ENCODE measurements at places on chromosomes 1 and 21. TPM values are rescaled to one million over a fixed set of nuclear protein-coding genes. Genes with fewer than 3 reads are reported as not detected.

Gene TTC24
- total RNA-seq: not detected

Gene KRTAP10-5
- total RNA-seq: not detected

Gene ZMYM1
- 13.5 TPM for total RNA-seq

- H3K27me3 ChIP-seq: no peaks in the 10 kb centered on the region
- no peak for DNase-seq
- H3K36me3 ChIP-seq: no peaks in the 10 kb centered on the region
- H3K4me3 ChIP-seq: no peak overlapping the region
- no peak overlapping the region for H3K27ac ChIP-seq
Observed at GRCh38 chr21:39568361-39568760, 44.4 kb upstream of the B3GALT5 start.

DNA sequence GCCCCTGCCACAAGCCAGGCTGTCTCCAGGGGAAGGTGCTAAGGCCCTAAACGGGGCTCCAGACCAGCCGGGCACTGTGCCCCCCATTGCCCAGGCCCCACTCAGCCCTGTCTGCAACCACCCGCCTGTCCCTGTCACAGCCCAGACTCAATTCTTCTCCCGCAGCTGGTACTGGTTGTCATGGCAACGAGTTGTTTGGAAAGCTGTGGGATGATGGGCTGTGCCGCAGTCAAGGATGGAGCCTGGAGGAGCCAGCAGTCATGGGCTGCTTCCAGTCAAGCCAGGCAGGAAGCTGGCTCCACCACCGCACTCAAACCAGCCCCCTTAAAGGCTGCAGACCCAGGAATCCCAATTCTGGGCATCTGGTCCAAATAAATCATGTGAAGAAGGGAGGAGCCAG, 4.2 kb downstream of the SPOCD1 start:
- no peak overlapping the region for H3K4me3 ChIP-seq
- no peak overlapping the region for H3K27ac ChIP-seq
- H3K4me1 ChIP-seq: no peaks in the 10 kb centered on the region
- H3K27me3 ChIP-seq: no peaks in the 10 kb centered on the region

DNA sequence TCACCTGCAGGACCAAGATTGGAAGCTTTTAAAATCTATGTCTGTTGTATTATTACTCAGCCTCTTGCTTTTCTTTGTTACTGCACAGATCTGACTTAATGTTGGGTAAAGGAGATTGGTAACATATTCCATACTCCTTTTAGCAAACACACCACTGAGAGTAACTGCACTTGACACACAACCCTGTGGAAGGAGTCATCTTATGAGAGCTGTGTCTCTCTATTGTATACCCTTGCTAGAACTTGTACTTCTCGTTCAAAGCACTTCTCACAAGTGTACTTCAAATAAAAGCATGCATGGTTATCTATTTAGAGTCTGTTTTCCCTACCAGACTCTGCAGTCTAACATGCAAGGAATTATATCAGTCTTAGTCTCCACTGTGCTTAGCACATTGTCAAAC, 813.4 kb downstream of the ADGRL2 start:
- H3K36me3 ChIP-seq: no peaks in the 10 kb centered on the region
- no peaks in the 10 kb centered on the region for H3K4me1 ChIP-seq
- H3K4me3 ChIP-seq: no peak overlapping the region
- H3K27me3 ChIP-seq: no peaks in the 10 kb centered on the region
- H3K27ac ChIP-seq: no peak overlapping the region

- no peak overlapping the region for H3K27ac ChIP-seq
- H3K27me3 ChIP-seq: no peaks in the 10 kb centered on the region
- H3K4me1 ChIP-seq: no peaks in the 10 kb centered on the region
- DNase-seq: no peak
Observed at GRCh38 chr1:221328371-221328770, 413.5 kb downstream of the DUSP10 start.

DNA sequence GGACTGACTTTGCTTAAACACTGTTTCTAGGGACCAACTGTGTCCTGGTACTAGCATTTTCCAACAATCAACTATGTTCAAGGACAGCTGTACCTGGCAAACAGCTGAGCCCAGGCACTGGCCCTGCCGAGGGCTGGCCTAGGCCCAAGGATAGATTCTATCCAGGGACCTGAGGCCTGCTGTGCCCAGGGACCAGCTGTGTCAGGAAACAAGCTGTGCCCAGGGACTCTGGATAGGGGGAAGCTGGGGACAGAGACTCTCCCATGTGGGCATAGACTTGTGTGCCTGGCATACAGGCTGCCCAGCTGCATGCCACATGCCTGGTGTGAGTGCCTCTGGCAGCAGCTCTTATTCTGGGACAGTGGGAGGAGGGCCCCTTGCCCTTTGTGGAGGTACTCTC, 38.1 kb upstream of the POU3F1 start:
- no peaks in the 10 kb centered on the region for H3K4me1 ChIP-seq
- no peaks in the 10 kb centered on the region for H3K27me3 ChIP-seq
- no peak overlapping the region for H3K27ac ChIP-seq

DNA sequence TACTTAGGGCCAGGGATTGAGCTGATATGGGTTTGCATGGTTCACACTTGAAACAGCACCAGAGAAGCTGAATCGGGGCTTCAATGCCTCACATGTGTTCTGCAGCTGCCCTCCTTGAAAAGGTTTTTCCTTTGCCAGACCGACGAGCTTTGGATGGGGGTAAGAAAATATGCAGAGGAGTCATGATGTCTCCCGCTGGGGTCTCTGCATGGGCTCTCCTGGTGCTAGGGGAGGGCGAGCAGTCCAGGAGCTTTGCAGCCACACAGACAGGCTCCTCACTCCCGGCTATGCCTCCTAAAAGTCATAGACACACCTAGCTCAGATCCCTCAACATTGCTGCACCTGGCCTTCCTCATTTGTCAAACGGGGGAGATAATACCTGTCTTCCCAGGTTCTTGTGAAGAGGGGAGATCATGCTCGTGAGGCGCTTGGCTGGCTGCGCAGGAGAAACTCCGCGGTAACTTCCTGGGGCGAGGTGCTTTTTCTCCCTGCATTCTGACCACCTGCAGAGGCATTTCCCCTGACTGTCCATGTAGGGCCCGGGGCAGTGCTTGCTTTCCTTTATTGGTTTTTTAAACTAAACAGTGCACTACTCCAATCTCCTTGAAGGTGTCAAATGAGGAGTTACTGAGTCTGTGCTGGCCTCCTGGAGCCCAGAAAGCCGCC, 112.4 kb downstream of the PLXNA2 start:
- no peak overlapping the region for H3K4me3 ChIP-seq
- H3K27me3 ChIP-seq: no peaks in the 10 kb centered on the region
- H3K36me3 ChIP-seq: no peaks in the 10 kb centered on the region
- no peak for DNase-seq
